CD4-positive, alpha-beta memory T cell (primary cell): ENCODE measurements at places on chromosomes 5 and 9.

- DNase-seq = no peak
These were observed 62.4 kb downstream of the MEF2C start for GRCh38 chr5:88820581-88820980.

GRCh38 chr5:106408141-106408540 lies 1262.6 kb downstream of the EFNA5 start:
- no peak for DNase-seq

DNA sequence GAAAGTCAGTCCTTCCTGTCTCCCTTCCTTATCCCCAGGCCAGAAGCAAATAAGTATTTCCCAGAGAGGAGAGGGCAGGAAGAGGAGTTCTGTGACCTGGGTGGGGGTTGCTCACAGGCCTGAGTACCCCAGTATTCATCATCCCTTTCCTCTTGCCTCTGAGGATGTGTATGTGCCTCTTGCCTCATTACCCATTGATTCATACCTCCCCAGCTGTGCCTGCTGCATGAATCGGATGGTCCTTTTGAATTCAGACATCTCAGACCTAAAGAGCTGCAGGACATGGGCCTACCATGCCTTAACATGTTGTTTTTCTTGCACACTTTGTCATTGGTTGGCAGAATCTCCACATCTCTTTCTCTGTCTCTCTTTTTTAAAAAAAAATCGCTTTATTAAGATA lies 112.8 kb upstream of the SHB start:
- no peak for DNase-seq

DNA sequence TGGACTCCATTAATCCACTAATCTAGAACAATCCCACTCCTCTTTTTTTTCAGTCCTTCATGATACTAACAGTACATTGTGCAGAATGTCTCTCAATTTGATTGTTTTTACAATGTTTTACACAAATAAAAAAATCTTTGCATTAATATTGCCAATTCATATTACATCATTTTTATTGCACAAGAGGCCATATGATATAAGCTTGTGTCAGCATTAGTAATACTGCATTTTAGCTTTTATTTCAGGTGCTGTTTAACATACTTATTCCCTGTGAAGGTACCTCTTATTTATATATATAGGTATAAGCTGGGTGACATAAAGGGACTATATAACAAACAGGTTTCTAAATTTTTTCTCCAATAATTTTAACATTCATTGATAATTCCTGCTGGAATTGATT lies 737.4 kb downstream of the DNAH5 start:
- no peak for DNase-seq

- no peak for DNase-seq
These were observed 41.0 kb downstream of the FAT2 start for GRCh38 chr5:151550146-151550545.

GRCh38 chr9:34163434-34163833 lies 15.4 kb upstream of the UBAP1 start:
- no peak for DNase-seq

GRCh38 chr5:9557696-9558095 lies 11.8 kb upstream of the SEMA5A start:
- DNase-seq = no peak

DNA sequence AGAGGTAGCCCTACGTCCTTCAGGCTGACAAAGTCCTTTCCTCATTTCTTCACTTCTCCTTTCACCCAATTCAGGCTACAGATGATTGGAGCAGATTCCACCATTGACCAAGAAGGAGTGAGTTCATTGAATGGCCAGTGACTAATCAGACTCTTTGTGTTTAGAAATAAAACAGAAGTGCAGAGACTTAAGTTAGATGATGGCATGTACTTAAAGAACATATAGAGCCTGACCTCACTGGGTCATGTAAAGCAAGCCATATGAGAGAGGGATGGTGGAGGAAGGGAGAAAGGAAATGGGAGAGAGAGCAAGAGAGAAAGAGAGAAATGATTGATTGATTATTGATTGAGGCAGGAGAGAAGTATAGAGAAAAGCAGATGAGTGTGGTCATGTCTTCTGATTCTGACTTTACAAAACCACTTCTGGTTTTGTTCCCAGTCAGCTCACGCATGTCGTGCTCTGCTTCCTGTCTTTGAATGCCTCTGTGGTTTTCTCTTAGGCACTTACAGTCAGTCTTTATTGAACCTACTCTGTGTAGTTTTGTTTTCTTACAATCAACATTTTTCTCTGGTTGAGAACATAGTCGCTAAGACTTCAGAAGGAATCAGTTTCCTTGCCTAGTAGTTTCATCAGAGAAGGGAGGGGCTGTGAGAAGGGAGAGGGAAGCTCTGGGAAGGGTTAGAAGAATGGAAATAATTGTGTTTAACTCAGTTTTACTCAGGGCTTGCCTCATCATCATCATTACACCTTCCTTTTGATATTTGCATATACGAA lies 149.2 kb upstream of the KLF9 start:
- peak; percentile 72 for DNase-seq

DNA sequence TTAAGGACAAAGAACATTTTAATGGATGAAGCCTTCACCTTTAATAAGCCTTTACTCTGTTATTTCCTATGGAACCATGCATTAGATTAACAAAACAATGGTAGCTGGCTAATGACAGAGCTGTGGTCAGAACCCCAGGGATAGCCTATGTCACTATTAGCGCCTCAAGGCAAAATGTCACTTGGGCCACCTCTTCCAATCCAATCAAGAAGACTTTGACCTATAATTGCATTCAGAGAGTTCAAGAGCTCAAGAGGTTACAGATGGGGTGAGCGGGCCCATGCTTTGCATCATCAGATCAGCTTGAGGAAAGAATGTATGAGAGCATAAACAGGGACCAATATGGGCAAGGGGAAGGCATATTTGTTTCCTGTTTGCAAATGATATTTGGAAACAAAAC lies 425.1 kb downstream of the ARHGEF28 start:
- DNase-seq = no peak

DNA sequence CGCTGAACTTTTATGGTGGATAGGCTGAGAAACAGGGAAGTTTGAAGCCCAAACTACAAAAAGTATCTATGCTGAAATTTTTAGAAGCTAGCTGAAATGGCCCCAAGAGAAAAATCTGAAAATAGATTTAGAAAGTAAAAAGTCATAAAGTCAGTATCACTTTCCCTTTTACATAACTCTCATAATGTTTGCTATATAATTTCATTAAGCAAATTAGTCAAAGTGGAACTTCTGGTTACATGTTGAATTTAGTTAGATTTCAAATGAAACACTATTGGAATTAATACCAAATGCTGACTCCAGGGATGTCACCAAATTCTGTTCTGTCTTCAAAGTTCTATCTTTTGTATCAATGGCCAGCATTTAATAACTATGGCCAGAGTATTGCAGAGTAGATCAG lies 126.9 kb downstream of the TTC39B start:
- no peak for DNase-seq

DNA sequence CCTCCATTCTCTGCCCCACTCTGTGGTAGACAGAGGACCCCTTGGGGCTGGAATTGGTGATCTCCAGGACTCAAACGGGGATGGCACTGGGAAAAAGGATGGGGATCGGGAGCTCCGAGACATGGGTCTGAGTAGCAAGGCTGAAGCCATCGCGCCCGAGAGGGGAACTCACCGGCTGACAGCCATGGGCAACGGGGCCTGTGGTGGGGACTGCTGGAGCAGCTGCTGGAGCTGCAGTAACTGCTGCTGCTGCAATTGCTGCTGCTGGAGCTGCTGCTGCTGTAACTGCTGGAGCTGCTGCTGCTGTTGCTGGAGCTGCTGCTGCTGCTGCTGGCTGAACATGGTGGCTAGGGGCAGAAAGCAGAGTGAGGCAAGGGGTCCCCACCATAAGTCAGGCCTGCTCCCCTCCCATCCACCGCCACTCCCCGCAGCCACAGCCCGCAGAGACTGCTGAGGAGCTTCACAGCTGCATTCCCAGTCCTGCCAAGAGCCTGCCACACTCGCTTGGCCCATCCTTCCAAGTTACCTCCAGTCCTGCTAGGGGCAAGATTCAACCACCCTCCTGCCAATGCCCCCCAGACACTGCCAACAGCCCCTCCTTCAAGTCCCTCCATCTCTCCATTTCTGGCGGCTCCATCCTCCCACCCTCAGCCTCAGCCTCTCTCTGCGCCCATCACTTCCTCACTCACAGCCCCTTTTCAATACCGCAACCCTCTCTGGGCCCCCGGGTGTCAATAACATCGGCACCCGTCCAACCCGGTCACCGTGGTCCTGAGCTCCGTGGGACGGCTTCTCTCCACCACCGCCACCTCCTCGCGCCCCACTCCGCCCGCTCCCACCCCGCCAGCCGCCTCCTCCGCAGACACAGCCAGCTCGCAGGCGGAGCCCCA lies 611 bp downstream of the CIZ1 start:
- DNase-seq = no peak

DNA sequence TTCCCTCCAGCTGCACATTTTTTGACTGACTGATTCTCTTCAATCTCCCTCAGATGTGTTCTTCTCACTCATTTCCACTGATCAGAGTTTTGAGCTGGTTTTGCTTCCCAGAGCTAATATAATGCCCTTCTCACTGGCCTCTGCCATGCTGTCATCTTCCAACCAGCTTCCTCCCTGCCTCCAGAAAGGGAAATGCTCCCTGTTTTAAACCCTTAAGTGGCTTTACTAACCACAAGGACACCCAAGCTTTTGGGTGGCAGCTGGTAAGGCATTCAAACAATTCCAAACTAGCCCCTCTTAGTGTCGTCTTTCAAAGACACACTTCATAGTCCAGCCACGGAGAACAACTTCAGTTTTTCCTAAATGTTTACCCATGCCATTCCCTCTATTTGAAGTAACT lies 172.5 kb downstream of the CRB2 start:
- DNase-seq = no peak

DNA sequence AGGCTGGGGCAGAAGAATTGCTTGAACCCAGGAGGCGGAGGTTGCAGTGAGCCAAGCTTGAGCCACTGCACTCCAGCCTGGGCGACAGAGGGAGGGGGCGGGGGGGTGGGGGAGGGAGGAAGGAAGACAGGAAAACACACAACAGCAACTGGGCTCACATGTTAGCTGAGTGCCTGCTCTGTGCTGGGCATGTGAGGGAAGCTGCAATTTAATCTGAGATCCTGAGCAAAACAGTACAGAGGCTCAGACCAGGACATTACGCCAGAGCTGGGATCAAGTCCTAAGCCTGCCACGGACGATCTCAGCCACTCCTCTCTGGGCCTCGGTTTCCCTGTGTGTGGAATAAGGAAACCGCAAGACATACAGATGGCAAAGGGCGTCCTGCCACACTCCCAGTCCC lies 119.1 kb downstream of the VAV2 start:
- DNase-seq = no peak

GRCh38 chr9:83281306-83282255 lies 218.6 kb upstream of the RASEF start:
- DNase-seq = no peak

- no peak for DNase-seq
These were observed 243.5 kb upstream of the FBXL7 start for GRCh38 chr5:15256485-15256884.

DNA sequence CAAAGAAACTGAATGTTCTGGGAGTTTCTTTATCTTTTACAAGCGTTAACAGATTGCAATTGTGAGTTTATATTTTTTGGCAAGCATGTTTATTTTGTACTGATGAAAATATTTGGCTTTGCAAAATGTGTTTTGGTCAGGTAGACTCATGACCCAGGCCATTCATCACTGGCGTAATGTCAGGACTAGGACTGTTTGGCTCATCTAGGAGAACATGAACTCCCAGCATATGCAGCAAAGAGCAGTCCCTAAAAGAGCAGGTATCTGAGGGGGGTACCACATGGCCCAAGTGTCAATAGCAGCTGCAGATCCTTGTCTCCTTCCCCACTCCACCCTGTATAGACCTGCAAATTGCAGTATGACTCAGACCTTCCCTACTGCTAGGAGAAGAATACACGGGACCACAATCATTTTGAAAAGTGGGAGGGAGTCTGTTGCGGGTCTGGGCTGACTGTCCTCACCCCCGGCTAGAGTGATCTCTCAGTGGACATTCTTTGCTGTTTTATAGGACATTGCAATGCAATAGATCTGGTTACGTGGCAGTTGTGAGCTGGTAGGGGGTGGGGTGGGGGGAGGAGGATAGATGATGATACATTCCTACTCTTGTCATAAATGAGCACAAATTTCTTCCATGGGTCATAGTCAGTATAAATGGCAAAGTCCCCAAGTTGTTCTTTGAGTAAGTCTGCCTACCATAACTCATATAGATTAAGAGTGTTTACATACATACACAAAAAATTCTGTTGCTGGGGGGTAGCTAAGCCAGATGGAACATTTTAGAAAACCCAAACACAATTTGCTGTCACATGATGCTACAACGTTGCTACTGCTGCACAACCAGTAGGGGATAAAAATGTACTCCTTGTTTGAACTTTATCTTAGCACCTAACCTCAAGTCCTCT lies 20.8 kb upstream of the SNCAIP start:
- DNase-seq = no peak

- no peak for DNase-seq
These were observed 128.9 kb downstream of the CPLANE1 start for GRCh38 chr5:37120270-37120669.

- no peak for DNase-seq
These were observed 211.9 kb upstream of the CDH6 start for GRCh38 chr5:30981576-30981975.

DNA sequence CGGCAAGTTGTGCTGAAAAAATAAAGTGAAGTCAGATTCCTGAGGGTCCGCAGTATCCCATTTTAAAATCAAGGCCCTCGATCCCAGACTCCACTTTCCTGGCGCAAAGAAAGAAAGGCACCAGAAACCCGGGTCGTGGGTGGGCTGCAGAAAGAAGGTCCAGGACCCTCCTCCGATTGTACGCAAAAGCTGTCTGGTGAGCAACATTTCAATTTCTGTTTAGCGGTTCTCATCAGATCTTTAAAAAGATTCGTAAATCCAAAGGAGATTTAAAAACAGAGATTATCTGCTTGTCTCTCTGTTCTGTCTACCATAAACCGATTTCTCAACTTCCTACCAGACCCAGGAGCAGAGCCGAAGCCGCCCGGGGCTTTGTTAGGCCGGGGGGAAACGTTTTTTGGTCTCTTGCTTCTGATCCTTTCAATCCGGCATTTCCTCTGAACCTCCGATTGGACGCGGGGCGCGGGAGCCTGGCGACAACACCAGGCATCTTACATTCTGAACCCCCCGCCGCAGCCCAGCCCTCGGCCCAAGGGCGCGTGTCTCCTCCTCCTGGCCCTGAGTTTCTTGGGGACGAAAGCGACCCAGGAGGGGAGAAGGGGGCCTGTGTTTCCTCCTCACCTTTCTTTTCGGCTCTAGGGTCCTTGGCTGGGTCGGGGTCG lies 746 bp downstream of the NKX2-5 start:
- no peak for DNase-seq

DNA sequence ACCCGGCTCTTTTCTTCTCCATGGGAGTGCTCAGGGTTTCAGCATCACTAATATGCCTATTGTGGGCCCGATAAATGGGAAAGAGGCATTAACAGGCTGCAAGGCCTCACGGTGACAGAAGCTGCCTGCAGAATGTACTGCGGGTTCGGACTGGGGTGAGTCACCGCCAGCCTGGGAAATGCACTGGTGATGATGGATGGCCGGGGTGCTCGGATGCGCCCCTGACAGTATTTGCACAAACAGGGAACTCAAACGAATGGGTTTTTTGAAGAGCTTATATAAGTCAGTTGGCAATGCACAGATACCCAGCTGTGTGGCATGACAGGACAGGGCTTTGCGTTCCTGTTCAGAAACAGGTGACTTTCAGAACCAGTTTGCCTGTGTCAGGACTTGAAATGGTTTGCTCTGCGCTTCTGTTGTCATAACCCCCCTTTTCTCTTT lies 42.0 kb upstream of the PITX1 start:
- no peak for DNase-seq

GRCh38 chr9:17083258-17083657 lies 51.6 kb upstream of the CNTLN start:
- no peak for DNase-seq

- no peak for DNase-seq
These were observed 390.0 kb upstream of the IRX4 start for GRCh38 chr5:2272755-2273154.

GRCh38 chr5:123367739-123368138 lies 55.5 kb downstream of the CEP120 start:
- DNase-seq = no peak
